Activated T-cell treated with anti-CD3 and anti-CD28 coated beads, Interleukin-2, amount 50 U/mL, for 72 hours (primary cell): ENCODE measurements at places on chromosomes 5 and 9.

DNA sequence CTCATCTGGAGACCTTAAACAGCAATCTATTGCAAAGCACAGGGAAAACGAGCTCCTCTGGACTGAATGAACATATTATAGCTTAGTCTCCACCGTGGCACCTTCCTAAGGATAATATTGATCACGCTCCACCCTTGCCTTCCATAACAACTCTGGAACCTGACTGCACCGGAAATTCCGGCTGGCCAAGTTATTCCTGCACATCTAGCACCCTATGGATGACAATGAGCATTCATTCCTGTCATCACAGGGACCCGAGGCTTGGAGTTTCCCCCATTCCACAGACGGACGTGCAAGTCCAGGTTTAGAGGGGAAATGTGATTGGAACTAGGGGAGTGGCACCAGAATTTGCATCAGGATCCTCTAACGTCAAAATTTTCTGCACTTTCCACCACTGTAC, 27.5 kb downstream of the STK10 start:
- H3K27ac ChIP-seq, result peak overlapping the region; percentile 25
- H3K36me3 ChIP-seq, result peaks cover 6% of the 10 kb centered on the region
- H3K27me3 ChIP-seq, result no peaks in the 10 kb centered on the region
- peaks cover 63% of the 10 kb centered on the region for H3K4me1 ChIP-seq
- no peak overlapping the region for H3K4me3 ChIP-seq

DNA sequence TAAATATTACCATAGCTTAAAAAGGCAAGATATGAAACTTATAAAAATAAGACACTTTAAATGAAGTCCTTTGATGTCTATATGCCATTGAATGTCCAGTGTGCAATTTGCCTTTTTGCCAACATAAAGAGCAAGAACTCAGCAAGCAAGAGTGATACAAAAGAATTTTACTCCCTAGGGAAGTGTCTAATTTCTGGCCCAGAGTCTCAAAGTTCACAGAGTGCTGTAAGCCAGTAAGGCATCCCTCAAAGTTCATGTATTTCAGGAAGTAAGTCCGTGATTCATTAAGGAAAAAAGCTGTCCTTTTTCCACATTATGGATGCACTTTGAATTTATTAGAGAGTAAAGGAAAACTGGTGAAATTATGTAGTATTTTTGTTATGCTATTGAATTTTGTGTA, 185.2 kb downstream of the CCDC171 start:
- H3K4me3 ChIP-seq, result no peak overlapping the region
- no peaks in the 10 kb centered on the region for H3K27me3 ChIP-seq
- H3K4me1 ChIP-seq, result no peaks in the 10 kb centered on the region
- no peak overlapping the region for H3K27ac ChIP-seq
- no peak for DNase-seq
- no peaks in the 10 kb centered on the region for H3K36me3 ChIP-seq

DNA sequence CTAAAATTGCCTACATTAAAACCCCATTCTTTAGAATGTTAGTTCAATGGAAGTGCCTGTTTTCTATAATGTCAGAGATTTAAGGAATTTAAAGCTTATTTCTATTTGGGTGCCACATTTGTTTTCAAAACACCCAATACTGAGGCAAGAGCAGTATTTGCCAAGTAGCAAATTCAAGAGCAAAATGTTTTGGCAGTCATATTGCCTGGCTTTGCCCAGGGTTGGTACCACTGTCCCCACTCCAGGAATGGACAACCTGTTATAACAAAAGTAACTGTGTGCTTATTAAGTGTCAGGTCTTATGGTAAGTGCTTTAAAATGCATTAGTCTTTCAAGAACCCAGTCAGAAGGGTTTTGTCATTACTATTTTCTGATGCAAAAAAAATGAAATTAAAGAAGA, 19.3 kb downstream of the ITGA1 start:
- no peak overlapping the region for H3K4me3 ChIP-seq
- H3K27me3 ChIP-seq, result no peaks in the 10 kb centered on the region
- H3K4me1 ChIP-seq, result peaks cover 55% of the 10 kb centered on the region
- no peak for DNase-seq

DNA sequence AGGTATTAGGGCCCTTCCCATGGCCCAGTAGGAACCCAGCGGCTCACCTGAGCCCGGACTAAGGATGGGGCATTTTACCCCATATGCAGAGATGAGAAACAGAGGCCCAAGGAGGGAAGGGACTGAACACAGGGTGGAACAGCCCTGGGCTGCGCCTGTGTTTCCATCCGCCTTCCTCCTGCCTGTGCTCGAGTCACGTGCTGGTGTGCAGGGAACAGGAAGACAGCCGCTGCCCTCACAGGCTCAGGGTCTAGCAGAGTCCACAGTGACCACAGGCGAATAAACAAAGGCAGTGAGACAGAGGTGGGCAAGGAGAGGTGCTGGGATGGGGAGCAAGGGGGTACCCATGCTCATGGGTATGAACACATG, 129.4 kb downstream of the C9orf50 start:
- no peaks in the 10 kb centered on the region for H3K27me3 ChIP-seq
- no peak for DNase-seq
- peak overlapping the region; percentile 10 for H3K27ac ChIP-seq

- H3K4me3 ChIP-seq, result no peak overlapping the region
- H3K4me1 ChIP-seq, result peaks cover 20% of the 10 kb centered on the region
- peaks cover 5% of the 10 kb centered on the region for H3K36me3 ChIP-seq
- peak overlapping the region; percentile 83 for H3K27ac ChIP-seq
- DNase-seq, result peak; percentile 70
Observed at GRCh38 chr5:53095931-53096525, 13.5 kb downstream of the MOCS2 start.

DNA sequence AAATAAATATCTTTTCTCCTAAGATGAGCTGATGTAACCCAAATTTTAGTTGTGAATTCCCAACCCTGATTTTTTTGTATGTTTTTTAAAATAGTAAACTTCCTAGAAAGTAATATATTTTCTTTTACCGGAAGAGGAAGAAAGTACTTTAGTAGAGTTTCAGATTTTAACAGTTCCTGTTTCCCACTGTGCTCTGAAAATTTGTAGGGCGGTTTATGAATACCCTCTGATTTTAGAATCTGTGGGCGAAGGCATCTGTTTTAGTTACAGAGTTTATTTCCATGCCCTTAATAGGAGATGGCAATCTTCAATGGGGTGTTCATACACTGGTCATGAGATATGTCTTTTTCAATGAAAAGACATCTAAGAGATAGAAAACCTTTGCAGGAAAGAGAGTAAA, 3.7 kb upstream of the HOMER1 start:
- H3K4me1 ChIP-seq, result peaks cover 22% of the 10 kb centered on the region
- H3K36me3 ChIP-seq, result no peaks in the 10 kb centered on the region
- H3K27ac ChIP-seq, result no peak overlapping the region
- peaks cover 3% of the 10 kb centered on the region for H3K27me3 ChIP-seq
- no peak overlapping the region for H3K4me3 ChIP-seq

DNA sequence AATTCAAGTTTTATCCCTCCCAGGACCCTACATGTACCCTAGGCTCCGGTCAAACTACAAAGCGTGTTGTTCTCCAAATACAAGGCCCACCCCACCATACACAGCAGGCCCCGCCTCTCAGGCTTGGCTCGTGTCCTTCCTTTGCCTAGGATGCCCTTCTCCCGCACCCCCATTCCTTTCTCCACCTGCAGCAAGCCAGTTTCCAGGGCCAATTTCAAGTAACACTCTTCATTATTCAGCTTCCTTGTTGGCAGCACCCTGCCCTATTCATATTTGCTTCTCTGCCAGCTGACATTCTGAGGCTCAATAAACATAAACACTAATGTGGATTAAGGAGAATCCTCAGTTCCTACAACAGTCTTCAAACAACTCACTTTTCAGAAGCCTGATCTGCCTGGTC, 31.7 kb downstream of the EPB41L4B start:
- H3K27me3 ChIP-seq, result peaks cover 5% of the 10 kb centered on the region
- no peak overlapping the region for H3K4me3 ChIP-seq
- no peak overlapping the region for H3K27ac ChIP-seq
- no peak for DNase-seq
- no peaks in the 10 kb centered on the region for H3K36me3 ChIP-seq
- H3K4me1 ChIP-seq, result no peaks in the 10 kb centered on the region

GRCh38 chr5:10319202-10319851, 11.6 kb upstream of the CMBL start:
- peaks cover 6% of the 10 kb centered on the region for H3K27me3 ChIP-seq
- H3K36me3 ChIP-seq, result no peaks in the 10 kb centered on the region
- no peaks in the 10 kb centered on the region for H3K4me1 ChIP-seq
- H3K27ac ChIP-seq, result no peak overlapping the region

- no peak overlapping the region for H3K27ac ChIP-seq
- DNase-seq, result no peak
- peaks cover 67% of the 10 kb centered on the region for H3K27me3 ChIP-seq
- peaks cover 14% of the 10 kb centered on the region for H3K4me1 ChIP-seq
- H3K36me3 ChIP-seq, result peaks cover under 1% of the 10 kb centered on the region
Observed at GRCh38 chr5:141496038-141496437, 7.2 kb downstream of the PCDHGC5 start.

- no peak overlapping the region for H3K27ac ChIP-seq
- H3K4me3 ChIP-seq, result no peak overlapping the region
- no peak for DNase-seq
- peaks cover 10% of the 10 kb centered on the region for H3K27me3 ChIP-seq
Observed at GRCh38 chr9:134386951-134387831, 60.9 kb downstream of the RXRA start.

- no peaks in the 10 kb centered on the region for H3K36me3 ChIP-seq
- no peaks in the 10 kb centered on the region for H3K4me1 ChIP-seq
- DNase-seq, result no peak
- H3K4me3 ChIP-seq, result no peak overlapping the region
- H3K27ac ChIP-seq, result no peak overlapping the region
- peaks cover 15% of the 10 kb centered on the region for H3K27me3 ChIP-seq
Observed at GRCh38 chr5:73686912-73687311, 60.9 kb downstream of the ARHGEF28 start.

- peaks cover 15% of the 10 kb centered on the region for H3K4me1 ChIP-seq
- H3K36me3 ChIP-seq, result peaks cover 3% of the 10 kb centered on the region
- no peak for DNase-seq
- H3K4me3 ChIP-seq, result no peak overlapping the region
- H3K27ac ChIP-seq, result no peak overlapping the region
Observed at GRCh38 chr9:136952321-136952850, 313 bp downstream of the LCN12 start.
